Stimulated activated CD8-positive, alpha-beta memory T cell treated with anti-CD3 and anti-CD28 coated beads, Interleukin-4, amount 100 ng/mL, for 24 hours (primary cell): ENCODE measurements at places on chromosomes 11 and 22.

DNA sequence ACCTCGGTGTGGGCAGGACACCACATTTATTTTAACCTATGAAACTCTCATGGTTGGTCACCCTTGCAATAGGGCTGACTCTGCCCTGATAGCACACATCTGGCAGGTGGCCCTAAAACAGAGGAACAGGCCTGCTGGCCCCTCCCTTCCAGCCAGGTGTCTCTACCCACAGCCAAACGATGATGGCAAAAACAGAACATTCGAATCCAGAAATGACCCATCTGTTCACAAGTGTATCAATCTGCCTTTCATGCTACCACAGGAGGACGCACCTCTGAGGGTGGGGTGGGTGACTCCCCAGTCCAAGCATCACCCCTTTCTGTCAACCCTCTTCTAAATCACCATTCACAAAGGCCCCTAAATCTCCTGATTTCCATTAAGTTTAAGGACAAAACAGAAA is 118.1 kb downstream of the ETS1 start:
- no peak for DNase-seq

- DNase-seq = no peak
Measured at GRCh38 chr11:11157185-11157584, 195.9 kb downstream of the CSNK2A3 start.

DNA sequence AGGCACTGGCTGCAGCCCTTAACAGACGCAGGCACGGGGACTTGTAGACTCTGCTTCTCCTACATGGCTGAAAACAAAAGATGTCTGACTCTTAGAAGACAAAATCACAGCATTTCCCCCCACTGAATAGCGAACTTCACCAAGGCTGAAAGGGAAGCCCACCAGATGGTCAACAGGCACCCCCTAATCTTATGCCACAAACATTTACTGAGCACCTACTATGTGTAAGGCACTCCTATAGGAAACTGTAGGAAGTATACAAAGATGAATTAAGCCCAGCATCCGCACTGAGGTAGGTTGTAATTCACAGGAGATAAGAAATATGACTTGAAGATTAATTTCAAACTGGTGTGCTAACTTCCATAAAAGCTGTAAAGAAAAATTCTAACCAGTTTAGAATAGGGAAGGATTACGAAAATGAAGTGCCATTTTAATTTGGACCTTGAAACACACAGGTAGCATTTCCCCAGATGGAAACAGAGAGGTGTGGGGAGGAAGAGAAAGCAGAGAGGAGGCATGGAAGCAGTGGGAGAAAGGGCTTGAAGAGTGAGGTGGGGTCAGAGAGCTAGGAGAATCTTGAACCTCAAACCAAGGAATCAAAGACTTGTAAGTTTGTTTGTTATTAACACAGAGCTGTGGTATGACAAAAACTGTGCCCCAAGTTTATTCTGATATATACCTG is 38.1 kb downstream of the NUMA1 start:
- DNase-seq = no peak

GRCh38 chr11:95556342-95557163 is 233.0 kb downstream of the FAM76B start:
- DNase-seq = no peak

DNA sequence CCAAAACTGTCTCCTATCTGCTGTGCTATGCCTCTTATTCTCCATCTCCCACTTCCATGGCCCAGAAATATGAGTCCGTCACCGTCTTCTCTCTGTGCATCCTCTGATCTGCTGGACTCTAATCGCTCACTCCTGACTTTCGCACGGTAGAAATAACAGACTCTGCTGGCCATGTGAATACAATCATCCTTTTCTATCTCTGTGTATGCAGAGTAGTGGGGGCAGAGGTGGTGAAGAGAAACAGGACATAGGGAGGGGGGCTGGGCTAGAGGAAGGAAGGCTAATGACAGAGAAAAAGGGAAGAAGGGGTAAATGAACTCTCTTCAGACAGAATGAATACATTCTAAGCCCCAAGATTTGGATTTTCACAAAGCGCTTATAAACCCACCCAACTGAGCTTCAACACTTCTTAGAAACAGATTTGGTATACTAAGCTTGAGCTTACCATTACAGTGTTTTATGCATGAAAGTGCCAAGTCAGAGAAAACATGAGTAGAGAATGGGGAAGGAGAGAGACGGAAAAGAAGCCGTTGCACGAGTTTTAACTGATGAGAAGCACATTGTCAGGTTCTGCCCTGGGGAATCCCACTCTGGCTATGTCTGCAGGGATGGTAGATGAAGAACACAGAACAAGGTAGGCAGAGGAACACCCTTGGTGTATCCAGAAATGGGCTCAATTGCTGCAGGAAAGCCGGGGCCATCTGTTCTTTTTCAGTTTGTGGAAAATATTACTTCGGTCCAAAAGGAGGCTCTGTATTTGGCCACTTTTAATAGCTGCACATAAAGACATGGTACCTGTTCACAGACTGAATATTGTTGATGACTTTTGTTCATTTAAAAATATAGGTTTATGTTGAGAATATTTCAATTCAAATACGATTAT is 324.7 kb downstream of the ETS1 start:
- no peak for DNase-seq

GRCh38 chr22:17580441-17581031 is 17.2 kb downstream of the SLC25A18 start:
- DNase-seq = no peak

DNA sequence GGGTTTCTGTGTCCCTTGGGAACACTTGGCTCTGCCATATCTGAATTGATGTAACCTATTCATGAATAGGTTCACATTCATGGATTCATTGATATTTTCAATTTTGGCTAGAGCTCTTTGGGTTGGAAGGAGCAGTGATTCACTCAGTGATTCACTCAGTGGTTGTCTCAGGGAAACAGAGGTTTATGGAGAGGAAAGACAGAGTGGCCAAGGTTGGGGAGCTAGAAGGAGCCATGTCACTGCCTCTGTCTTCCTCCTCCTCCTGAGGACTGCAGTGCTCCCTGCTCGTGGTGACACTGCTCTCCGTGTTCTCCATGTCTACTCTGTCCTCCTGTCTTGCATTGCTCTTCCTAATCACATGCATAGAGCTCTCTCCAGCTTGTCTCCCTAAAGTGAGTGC is 17.4 kb downstream of the CEP164 start:
- no peak for DNase-seq

DNA sequence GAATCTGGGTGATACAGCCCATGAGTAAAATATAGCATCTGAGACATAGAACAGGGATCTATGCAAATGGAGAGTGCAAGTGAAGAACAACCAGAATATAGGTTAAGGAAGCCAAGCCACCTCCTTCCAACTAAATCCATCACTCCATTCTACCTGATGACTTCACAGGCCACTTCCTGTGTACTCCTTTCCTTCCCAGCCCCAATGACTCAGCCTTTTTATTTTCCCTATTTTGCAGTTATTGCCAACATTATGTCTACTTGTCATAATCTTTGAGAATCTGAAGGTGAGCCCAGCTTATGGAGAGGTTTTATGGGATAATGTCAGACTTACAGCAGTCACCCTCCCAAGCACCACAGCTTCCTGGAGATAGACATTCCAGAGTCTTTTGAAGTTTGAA is 1.4 kb upstream of the OR52M1 start:
- no peak for DNase-seq

GRCh38 chr11:64863391-64864060 is 14.9 kb downstream of the EHD1 start:
- no peak for DNase-seq

DNA sequence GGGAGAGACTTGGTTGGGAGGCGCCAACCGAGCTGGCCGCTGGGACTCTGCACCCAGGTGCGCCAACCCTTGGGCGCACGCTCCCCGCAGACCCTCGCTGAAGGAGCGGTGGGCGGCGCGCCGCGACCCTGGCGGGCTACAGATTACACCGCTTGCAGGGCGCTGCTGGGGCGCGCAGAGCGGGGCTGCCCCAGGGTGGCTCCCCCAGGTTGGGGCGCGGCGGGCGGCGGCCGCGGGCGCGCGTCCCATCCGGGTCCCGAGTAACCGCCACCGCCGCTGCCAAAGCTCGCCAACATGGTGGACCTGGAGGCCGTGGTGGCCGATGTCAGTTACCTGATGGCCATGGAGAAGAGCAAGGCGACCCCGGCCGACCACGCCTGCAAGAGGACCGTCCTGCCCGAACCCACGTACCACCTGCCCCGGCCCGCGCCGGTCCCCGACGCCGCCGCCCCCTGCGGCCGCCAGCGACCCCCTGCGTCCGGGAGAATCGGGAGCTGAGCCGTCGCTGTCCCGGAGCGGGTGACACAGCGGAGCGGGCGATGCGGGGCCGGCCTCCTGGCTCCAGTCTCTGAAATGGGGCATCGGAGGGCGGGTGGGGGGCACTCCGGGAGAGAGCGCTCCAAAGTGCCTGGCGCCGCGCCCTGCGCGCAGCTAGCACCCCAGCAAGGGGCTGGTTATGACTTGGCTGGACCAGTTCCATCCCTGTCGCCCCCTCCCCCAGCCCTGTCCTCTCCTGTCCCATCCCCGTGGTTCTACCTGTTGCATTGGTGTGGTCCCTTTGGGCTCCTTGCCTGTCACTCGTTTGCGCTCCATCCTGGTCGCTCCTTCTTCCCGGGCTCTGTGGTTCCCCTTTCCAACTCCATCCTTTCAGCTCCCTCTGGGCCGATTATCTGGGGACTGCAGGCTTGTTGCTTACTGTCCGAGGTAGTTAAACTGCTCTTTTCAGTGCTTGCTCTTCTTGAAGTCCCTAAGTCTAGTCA is 143.3 kb upstream of the GRK3 start:
- no peak for DNase-seq

DNA sequence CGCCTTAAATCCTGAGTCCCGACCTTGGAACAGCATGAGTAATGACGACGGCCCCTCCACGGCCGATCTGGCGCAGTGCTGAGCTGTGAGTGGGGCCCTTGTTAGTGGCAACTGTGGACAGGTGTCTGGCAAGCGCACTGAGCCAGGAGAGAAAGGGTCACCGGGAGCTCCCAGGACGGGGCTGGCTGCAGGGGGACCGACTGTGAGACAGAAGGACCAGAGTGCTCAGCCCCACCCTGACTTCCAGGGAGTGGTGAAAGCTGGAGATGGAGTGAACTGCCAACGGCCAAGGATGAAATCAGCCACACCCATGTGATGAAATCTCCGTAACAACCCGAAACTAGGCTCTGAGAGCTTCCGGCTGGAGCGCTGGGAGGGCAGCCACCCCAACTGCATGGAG is 228.6 kb downstream of the BRD1 start:
- DNase-seq = no peak

GRCh38 chr11:127939000-127939399 is 648.4 kb downstream of the ETS1 start:
- no peak for DNase-seq

GRCh38 chr11:65315204-65315865 is 669 bp downstream of the CDC42EP2 start:
- peak; percentile 75 for DNase-seq
